ENCODE measurements at places on chromosomes 6 and 20. TPM values are rescaled to one million over a fixed set of nuclear protein-coding genes. Genes with fewer than 3 reads are reported as not detected.
A peak's percentile ranks its signal among the peaks of the same experiment; 100 is the strongest.

GRCh38 chr6:87925373-87926060 lies 122.1 kb upstream of the SPACA1 start:
- no peak for DNase-seq

DNA sequence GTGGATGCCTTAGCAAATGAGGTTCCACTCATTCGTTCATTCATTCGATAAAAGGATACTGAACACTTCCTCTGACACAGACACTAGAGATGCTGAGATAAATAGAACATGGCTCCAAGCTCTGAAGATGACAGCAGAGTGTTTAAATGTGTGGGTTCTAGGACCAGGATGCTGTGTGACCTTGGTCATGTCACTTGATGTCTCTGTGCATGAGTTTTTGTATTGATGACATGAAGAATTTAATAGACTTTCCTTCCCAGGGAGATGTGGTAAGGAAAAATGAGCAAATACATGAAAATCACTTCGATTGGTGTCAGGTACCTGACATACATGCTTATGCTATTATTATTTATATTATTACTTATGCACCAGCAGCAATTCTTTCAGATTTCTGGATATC lies 34.3 kb upstream of the CD83 start:
- DNase-seq = no peak

- DNase-seq = no peak
Observed at GRCh38 chr20:57806975-57807374, 97.2 kb upstream of the PMEPA1 start.

- no peak for DNase-seq
Observed at GRCh38 chr20:52852714-52853113, 119.4 kb upstream of the TSHZ2 start.

DNA sequence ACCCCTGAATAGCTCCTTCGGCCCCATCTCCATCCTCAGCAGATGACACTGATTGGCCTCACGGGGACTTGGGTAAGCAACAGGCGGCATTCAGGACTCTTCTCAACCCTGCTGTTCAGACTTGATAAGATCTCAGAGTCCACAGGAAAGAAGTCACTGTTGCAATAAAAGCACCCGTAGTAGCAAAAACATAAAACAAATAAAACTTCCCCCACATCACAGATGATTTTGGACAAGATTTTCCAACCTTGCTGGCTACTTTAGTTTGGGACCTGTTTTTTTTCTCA lies 17.1 kb upstream of the C20orf144 start:
- no peak for DNase-seq

GRCh38 chr6:27837625-27838057 lies 74.6 kb downstream of the OR2B2 start:
- DNase-seq = no peak

DNA sequence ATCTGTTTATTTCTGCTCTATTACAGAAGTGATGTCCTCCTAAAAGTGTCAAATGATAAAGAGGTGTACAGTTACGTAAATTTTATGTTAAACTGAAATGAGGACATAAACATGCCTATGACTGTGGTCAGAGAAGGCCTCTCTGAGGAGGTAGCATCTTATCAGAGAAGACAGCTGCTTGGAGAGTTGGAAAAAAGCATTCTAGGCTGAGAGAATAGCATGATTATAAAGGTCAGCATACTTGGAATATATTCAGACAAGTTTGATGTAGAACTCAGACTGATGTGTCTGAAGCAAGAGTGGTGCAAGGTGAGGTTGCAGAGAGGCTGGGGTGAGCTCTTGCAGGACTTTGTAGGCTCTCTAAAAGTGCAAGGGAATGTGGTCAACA lies 3.1 kb upstream of the PCNA start:
- DNase-seq = no peak

DNA sequence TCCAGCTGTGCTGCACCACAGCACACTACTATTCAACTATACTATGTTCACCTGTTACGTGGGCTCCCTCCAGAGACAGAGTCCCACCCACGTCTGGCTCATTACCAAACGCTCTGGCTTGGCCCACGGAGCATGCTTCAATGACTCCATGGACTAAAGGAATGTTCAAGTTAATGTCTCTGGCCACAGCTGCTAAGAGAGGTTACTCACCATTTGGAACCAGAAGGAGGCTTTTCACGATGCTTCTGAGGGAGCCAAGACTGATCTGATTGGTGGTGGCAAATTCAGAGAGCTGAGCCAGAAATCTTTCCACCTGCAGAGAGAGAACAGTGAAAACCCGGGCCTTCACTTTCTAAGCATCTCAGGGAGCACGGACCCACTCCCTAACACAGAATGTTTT lies 15.6 kb downstream of the COMMD7 start:
- DNase-seq = no peak

DNA sequence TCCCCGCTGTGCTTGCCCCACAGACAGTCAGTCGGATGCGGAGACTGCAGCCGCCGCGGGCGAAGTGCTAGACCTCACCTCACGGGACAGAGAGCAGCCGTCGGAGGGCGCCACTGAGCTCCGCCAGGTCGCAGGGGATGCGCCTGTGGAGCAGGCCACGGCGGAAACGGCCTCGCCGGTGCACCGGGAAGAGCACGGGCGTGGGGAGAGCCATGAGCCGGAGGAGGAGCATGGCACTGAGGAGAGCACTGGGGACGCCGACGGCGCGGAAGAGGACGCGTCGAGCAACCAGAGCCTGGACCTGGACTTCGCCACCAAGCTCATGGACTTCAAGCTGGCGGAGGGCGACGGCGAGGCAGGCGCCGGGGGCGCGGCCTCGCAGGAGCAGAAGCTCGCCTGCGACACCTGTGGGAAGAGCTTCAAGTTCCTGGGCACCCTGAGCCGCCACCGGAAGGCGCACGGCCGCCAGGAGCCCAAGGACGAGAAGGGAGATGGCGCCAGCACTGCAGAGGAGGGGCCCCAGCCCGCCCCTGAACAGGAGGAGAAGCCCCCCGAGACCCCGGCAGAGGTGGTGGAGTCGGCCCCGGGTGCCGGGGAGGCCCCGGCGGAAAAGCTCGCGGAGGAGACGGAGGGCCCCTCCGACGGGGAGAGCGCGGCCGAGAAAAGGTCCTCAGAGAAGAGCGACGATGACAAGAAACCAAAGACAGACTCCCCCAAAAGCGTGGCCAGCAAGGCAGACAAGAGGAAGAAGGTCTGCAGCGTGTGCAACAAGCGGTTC lies 66.4 kb downstream of the SSR1 start:
- DNase-seq = no peak

- no peak for DNase-seq
Observed at GRCh38 chr20:62910777-62911497, 15.4 kb downstream of the DIDO1 start.

- DNase-seq = no peak
Observed at GRCh38 chr6:75603106-75603420, 1.4 kb downstream of the SENP6 start.

GRCh38 chr6:30689985-30690384 lies 799 bp downstream of the NRM start:
- no peak for DNase-seq

GRCh38 chr6:160253714-160254113 lies 4.9 kb downstream of the SLC22A2 start:
- DNase-seq = no peak

GRCh38 chr20:2528671-2529271 lies 7.6 kb upstream of the TMC2 start:
- no peak for DNase-seq

DNA sequence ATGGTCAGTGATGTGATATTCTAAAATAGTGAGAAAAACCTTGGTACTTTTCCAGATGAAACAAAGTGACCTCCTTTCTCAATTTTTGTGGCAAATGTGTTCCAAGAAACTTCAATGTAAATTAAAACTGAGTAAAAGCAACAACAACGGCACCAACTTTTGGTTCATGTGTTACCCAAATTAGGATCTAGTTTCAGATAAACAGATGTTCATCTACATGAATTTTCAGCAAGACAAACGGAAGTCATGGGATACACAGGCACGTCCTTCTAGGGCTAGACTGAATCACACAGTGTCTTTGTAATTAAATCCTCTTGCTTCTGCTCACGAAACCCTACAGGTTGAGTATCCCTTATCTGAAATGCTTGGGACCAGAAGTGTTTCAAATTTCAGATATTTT lies 915.2 kb downstream of the TFAP2A start:
- DNase-seq = no peak

- DNase-seq = peak; percentile 37
Observed at GRCh38 chr6:17583811-17584210, 16.3 kb upstream of the FAM8A1 start.

GRCh38 chr6:68633972-68634725 lies 933 bp upstream of the ADGRB3 start:
- DNase-seq = no peak

- no peak for DNase-seq
Observed at GRCh38 chr6:56808871-56809359, 146.0 kb upstream of the BEND6 start.

- DNase-seq = no peak
Observed at GRCh38 chr6:41747256-41748101, at the start of gene PGC. PGC (minus strand) TSS chr6:41747397; CDS start chr6:41747334, 63 bp downstream.

DNA sequence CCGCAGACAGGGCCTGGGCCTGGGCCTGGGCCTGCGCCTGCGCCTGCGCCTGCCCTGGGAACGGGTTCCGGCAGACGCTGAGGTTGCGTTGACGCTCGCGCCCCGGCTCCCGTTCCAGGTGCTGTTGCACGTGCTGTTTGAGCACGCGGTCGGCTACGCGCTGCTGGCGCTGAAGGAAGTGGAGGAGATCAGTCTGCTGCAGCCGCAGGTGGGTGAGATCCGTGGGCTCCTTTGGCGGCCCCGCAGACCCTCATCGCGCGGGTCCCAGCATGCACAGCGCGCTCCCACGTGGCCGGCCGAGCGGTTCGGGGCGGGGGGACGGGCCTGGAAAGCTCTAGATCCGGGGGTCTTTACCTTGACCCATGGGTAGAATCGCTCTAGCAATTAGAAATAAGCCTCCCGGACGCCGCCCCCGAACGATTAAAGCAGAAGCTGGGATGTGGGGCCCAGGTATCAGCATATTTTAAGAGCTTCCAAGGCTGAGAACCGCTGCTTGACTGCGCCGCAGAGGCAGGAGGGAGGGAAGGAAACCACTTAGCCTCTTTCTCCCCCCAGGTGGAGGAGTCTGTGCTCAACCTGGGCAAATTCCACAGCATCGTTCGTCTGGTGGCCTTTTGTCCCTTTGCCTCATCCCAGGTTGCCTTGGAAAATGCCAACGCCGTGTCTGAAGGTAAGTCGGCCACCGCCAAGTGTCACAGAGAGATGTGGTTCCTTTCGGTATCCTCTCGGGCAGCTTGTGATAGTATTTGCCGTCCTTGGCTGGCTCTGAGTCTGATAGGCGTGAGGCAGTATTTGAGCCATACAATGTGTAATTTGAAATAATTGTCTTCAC lies 508 bp downstream of the NOP56 start:
- DNase-seq = no peak

DNA sequence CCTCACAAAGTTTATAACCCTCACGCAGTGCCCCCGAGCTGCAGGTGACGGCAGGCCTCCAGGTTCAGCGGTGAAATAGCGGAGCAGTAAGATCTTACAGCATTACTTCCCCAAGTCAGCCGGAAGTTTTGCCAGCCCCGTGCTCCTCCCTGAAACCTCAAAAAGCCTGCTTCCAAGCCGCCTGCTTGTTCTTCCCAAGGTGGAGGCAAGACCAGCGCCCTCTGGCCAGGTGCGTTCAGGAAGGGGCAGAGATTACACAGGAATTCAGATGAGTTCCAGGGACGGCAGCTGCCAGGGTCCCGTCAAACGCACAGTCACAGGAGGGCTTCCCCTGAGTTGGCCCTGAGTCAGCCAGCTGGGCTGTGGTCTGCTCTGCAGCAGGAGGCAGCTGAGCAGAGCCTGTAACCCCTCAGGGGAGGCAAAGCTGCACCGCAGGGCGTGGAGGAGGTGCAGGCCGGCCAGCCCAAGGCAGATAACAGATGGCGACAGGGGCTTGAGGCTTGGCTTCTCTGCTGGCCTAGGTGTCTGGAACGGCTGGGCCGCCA lies 124.1 kb upstream of the RPS6KA2 start:
- no peak for DNase-seq

GRCh38 chr6:119446115-119446554 lies 96.6 kb upstream of the MAN1A1 start:
- no peak for DNase-seq

DNA sequence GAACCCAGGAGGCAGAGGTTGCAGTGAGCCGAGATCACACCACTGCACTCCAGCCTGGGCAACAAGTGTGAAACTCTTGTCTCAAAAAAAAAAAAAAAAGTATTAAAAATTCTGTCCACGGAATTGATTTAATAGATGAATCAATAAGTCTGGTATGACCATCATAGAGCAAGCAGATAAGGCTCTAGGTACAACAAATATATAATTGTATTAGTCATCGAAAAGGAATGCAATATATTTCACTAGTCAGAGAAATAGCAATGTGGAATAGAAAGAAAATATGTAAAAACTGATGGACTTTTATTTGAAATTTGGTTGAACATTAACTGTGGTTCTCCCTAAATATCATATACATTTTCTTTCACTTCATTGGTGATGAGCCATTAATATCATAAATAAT lies 476.8 kb upstream of the AGPAT4 start:
- no peak for DNase-seq

- no peak for DNase-seq
Observed at GRCh38 chr20:63496596-63497120, 2.2 kb downstream of the EEF1A2 start.

The SLC17A3 gene
- not detected for total RNA-seq

The EYA4 gene
- total RNA-seq = 8.8 TPM

The SCRT2 gene
- not detected for total RNA-seq

The KCNG1 gene
- 19.0 TPM for total RNA-seq

The NR2E1 gene
- not detected for total RNA-seq

The GNAS gene
- total RNA-seq = 822 TPM

The COX4I2 gene
- total RNA-seq = not detected

The PI3 gene
- total RNA-seq = not detected

Measured in uterus (tissue), 4 donors.